ENCODE measurements at places on chromosomes 1 and 21.

DNA sequence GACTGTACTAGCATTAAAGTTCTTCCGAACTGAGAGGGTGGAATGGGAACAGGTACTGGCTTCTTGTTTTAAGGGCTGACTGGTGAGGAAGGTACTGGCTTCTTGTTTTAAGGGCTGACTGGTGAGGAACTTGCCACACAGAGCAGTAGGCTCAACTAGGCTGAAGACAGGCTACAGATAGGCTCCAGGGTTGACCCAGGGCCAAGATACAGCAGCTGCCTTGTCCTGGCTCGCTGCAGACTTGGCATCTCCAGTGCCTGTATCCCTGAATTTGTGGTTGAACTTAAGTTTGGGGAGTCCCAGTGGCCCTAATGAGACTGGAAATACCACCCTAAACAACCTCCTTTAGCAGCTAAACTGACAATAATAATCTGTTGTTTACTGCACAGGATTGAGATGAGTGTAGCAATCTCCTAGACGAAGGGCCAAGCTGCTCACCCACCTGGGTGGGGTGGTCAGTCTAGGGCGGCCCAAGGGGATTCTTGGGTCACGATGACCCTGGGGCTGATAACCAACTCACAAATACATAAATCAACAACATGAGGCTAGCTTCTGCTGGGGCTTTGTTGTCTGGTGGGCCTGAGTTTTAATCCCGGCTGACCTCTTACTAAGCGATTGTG is 227.1 kb downstream of the DISC1 start:
- DNase-seq = no peak

DNA sequence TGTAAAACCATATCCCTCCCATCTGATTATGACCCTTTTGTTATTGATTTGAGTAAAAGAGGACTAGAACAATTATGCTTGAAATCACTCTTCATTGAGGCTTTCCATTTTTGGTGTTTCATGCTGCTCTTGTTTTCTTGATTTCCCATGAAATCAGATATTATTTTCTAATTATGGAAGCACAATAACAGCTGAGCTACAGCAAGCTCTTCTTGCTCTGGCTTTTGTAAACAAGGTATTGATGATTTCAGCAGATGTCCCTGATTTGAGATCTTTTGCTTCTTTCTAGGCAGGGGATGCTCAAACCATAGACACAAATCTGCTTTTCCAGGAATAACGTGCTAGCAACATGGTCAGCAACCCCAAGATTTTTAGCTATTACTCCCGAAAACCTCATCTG is 607.8 kb downstream of the NCAM2 start:
- peak; percentile 38 for DNase-seq

GRCh38 chr1:173414539-173415226 is 62.5 kb upstream of the PRDX6 start:
- no peak for DNase-seq

- DNase-seq = no peak
Observed at GRCh38 chr1:22383526-22384294, 67.9 kb upstream of the ZBTB40 start.

DNA sequence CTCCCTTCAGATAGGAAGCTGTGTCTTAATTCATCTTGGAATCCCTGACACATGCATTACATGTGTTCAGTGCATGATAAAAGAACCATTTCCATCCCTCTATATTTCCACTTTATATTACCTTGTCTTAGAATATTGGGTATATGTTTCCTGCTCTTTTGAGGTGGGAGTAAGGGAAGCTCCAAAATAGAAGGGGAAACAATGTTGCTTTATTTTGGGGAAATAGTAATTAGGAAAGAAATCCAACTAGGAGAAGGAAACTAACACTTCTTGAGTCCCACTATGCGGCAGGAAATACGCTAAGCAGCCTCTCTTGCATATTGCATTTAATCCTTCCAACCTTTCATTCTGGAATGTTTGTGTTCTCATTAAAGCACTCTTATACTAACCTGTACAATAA is 89.4 kb upstream of the VAV3 start:
- DNase-seq = no peak

GRCh38 chr1:34163792-34164731 is 968 bp downstream of the CSMD2 start:
- peak; percentile 36 for DNase-seq

GRCh38 chr1:54110996-54111395 is 41.8 kb downstream of the CDCP2 start:
- no peak for DNase-seq

DNA sequence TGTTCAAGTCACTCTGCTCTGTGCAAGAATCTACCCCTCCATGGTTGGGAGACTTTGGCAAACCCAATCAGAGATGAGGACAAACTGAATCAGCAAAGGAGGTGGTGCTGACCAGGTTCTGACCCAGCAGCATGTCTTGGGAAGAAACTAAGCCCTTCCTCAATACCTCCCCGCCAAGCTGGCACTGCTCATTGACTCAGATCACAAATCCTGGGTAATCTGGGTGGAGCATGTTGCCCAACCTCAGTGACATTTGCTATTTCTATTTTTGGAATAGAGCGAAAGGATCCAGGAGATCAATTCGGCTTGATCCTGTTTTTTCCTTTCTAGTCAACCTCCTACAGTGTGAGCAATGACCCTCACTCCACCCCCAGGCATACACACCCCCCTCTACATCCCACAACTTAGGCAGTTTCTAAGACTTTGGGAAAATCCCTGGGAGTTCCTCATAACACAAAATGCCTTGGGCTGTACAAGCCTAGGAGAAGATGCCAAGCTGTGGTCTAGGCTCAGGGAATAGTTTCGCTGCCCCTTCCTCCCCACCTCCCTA is 166.8 kb upstream of the KCNJ6 start:
- no peak for DNase-seq

DNA sequence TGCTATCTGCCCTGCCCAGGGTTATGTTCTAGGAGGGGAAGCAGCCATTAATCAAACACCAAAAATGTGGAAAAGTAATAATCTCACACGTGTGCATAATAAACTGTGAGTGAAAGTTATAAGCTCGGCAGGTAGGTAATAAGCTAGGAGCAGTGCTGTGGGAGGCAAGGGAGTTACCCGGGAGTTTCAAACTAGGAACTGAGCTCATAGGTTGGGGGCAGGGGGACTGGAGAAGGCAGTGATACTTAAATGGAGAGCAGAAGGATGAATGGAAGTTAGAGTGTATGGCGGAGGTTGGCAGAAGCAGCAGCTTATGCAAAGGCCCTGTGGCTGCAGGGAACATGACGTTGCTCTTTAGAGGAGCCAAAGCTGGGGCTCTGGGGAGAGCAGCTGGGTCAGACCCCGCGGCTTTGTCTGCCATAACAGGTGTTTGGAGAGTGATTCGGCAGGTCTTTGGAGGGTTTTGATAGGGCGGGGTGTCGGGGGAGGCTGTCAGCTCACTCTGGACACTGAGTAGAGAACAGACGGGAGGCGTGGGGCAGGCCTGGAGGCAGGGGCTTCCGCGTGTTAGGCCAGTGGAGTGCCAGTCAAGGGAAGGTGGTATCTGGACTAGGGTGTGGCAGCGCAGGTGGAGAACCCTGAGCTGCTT is 20.0 kb downstream of the PTPRF start:
- DNase-seq = no peak

GRCh38 chr1:51330331-51331201 is at the start of gene TTC39A:
TTC39A (minus strand) TSS chr1:51330562; CDS start chr1:51330477, 85 bp downstream.
- peak; percentile 24 for DNase-seq

GRCh38 chr1:189866606-189867005 is 611.1 kb downstream of the BRINP3 start:
- peak; percentile 27 for DNase-seq
